ENCODE measurements at places on chromosomes 2 and 18. TPM values are rescaled to one million over a fixed set of nuclear protein-coding genes. Genes with fewer than 3 reads are reported as not detected.

DNA sequence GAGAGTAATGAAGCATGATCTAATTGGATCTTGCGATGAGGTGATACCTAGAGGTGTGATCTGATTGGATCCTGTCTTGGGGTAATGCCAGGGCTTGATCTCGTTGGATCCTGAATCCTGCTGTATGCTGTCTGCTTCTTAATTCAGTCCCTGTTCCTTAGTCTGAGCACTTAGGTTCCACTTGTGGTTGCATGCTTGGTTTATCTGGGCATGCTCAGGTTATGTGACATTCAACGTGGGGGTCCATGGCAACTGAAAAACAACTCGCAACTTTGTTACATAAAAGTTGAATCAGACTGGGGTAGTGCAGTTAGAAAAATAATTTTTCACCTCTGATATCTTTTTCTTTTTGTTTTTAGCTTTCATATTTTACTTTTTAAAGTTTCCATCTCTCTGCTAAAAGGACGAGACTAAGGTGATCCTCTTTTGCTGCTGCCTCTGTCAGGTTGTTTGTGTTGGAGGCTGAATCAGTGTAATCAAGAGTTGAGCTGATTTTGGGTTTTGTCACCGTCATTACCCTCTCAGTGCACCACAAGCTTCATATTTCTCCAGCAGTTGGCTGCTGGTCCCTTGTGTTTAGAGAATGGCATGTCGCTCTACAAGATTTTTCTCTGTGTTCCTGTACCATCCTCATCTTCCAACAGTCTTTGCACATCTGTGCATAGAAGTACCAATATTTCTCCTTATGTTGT lies 67.9 kb downstream of the NCOA1 start:
- no peak for DNase-seq

DNA sequence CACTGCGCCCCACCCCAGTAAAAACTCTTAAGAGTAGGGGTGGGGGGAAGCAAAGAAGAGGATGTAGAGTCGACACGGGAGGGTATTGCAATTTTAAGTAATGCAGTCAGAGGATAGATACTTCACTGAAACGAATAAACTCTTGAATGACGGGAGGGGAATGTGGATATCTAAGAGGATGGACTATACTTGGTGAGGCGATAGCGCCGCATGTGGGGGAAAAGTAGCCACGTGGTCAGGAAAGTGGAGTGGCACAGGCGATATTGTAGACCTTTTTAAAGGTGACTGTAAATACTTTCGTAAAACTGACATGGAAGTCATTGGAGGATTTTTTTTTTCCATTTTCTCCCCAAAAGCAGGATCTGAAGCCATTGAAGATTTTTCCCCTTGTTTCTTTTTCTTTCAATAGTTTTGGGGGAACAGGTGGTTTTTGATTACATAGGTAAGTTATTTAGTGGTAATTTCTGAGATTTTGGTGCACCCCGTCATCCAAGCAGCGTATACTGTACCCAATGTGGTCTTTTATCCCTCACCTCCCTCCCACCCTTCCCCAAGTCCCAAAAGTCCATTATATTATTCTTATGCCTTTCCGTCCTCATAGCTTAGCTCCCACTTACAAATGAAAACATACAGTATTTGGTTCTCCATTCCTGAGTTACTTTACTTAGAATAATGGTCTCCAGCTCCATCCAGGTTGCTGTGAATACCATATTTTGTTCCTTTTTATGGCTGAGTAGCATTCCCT lies 13.8 kb downstream of the CLK1 start:
- DNase-seq = no peak

DNA sequence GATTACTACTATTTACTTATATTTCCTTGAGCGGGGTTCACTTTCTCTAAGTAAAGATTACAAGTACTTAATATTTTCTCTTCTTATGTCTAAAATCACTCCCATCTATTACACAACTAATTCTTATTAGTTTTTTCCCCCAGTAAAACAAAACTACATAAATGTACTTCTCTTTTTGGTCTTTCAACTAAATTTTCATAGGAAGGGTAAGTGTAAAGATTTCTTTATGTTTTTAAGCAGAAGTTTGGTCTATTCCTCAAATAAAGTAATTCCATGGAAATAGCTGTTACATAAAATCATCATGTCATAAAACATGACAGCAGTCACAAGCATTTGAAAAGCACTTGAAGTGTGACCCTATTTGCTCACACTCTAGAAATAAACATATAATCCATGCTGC lies 249.0 kb downstream of the ZEB2 start:
- DNase-seq = no peak

DNA sequence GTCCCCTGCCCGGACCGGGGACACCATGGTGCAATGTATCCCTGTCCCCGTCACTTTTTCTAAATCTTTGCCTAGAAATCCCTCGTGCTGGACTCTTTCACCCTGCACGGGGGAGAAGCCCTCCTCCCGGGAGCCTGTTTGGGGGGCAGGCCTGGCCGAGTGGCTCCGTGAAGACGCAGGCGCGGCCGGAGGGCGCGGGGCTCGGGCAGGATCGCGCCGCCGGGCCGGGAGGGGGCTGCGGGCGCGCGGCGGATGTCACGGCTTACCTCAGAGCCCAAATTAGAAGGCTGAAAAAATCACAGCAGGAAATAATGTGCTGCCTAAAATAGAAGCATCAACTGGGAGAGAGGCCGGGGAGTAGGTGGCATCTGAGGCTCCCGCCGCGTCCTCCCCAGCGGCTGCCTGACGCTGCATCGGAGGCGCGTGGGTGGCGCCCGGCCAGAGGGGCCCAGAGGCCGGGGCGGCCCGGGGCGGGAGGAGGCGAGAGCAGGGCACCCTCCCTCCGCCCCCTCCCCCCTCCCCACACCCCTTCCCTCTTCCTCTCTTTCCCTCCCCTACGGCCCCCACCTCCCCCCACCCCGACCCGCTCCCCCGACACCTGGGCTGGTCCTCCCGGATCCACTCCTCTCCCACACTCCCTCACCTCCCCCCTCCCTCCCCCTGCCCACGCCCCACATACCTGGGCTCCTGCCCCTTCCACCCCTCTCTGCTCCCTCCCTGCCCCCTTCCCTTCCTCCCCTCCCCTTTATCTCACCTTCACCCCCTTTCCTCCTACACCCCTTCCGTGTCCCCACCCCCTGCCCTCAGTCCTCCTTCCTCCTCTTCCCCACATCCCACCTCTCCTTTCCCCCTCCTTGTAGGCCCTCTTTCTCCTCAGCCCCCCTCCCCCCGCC lies 51.9 kb downstream of the SLC4A1AP start:
- peak; percentile 70 for DNase-seq

DNA sequence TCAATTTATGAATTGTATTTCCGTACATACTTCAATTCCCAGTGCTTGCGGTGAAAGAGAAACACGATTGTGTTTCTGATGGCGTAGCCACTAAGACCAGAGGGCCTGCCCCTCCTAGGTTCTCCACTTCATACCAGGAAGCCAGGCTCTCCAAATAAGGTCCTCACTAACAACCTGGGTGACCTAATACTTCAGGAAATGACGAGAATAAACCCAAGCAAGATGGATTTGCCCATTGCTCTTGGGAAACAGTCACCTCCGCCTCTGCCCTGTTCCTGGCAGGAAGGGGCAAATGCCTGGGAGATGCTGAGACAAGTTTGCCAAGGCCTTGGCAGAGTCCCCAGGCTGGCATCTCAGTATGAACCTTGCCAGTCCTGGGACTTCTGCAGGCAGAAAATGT lies 41.8 kb downstream of the TTC32 start:
- DNase-seq = no peak

- no peak for DNase-seq
These were observed 106.0 kb downstream of the UBR3 start for GRCh38 chr2:169933124-169933711.

- no peak for DNase-seq
These were observed 720.3 kb downstream of the DPP10 start for GRCh38 chr2:115162494-115163293.

DNA sequence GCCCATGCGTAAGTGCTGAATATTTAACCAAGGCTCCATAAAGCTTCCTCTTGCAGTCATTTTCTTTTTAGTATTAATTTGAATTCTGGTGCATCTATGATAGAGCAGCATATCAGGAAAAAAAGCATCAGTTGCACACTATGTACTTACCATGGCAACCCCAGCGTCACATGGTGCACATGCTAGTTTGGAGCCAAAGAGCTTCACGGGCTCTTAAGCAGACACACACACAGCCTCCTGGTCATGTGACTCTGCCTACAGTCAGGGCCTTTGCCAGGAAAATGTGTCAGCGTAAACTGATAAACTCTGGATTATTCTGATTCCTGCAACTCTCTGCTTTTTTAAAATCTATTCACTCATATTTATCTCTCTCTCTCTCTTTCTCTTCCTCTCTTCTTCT lies 30.2 kb downstream of the NYAP2 start:
- DNase-seq = no peak

Gene CRIM1
- total RNA-seq = 14.4 TPM

Gene SLC9A4
- not detected for total RNA-seq

Gene ST8SIA5
- not detected for total RNA-seq

Gene PDCD1
- total RNA-seq = 20.3 TPM

Gene ATP6V1B1
- not detected for total RNA-seq

Gene GYPC
- 173 TPM for total RNA-seq

Gene CDK15
- total RNA-seq = not detected

Measured in activated CD8-positive, alpha-beta T cell treated with anti-CD3 and anti-CD28 coated beads for 36 hours (primary cell).